HS-5 (cell line): ENCODE measurements at places on chromosomes 1 and 21.
A peak's percentile ranks its signal among the peaks of the same experiment; 100 is the strongest.

- DNase-seq, result no peak
These were observed 82.2 kb downstream of the FMN2 start for GRCh38 chr1:240173836-240174235.

GRCh38 chr1:154871374-154871773, 1.3 kb upstream of the KCNN3 start:
- DNase-seq, result no peak

- no peak for DNase-seq
These were observed 16.2 kb downstream of the SLC2A1 start for GRCh38 chr1:42942444-42942843.

DNA sequence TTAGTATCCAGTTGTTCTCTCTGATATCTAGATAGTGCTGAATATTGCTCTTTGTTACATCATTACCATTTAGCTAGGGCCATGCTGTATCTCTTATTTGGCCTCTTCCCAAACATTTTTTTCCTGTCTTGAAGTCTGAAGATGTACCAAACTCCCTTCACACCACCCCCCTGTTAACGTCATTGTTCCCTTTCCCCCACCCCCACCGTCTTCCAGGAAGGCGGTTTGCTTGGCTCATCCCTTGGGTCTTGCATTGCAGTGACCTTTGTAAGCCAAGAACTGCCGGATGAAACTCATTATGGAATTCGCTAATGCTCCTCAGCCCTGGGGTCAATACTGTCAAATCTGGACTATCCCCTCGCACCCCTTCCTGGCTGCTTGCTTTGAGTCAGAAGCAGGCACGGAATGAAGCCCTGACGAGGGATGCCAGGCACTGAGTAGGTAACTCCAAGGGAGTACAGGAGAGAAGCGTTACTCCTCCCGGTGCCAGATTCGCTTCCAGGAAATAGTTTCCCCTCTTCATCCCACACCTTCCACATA, 283.1 kb downstream of the TM2D1 start:
- no peak for DNase-seq

- no peak for DNase-seq
These were observed 128.7 kb downstream of the PHTF1 start for GRCh38 chr1:113630340-113631327.

DNA sequence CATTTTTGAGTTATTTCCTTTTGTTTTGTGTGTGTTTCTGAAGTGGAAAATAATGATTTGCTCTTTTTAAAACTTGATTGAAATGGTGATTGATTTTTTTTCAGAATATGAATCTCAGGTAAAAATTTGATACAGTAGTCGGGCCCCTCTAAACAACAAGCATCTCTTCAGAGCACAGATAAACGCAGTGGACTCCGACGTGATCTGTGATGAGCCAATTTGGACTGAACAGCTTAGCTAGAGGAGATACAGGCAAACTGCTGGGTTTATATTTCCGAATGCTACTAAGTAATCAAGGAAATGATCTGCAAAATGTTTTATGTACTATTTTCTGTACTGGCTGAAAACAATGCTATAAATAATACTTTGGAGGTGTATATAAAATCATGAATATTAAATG, 705.7 kb upstream of the RGS18 start:
- no peak for DNase-seq

- no peak for DNase-seq
These were observed 26.9 kb downstream of the CD244 start for GRCh38 chr1:160835751-160836150.

GRCh38 chr1:89941110-89941766, 53.7 kb upstream of the ZNF326 start:
- no peak for DNase-seq

GRCh38 chr1:89598450-89599331, 34.2 kb upstream of the LRRC8C start:
- no peak for DNase-seq

GRCh38 chr1:43934101-43934985, 742 bp downstream of the ARTN start:
- no peak for DNase-seq

GRCh38 chr1:182410620-182411273, 10.3 kb upstream of the TEDDM1 start:
- no peak for DNase-seq

DNA sequence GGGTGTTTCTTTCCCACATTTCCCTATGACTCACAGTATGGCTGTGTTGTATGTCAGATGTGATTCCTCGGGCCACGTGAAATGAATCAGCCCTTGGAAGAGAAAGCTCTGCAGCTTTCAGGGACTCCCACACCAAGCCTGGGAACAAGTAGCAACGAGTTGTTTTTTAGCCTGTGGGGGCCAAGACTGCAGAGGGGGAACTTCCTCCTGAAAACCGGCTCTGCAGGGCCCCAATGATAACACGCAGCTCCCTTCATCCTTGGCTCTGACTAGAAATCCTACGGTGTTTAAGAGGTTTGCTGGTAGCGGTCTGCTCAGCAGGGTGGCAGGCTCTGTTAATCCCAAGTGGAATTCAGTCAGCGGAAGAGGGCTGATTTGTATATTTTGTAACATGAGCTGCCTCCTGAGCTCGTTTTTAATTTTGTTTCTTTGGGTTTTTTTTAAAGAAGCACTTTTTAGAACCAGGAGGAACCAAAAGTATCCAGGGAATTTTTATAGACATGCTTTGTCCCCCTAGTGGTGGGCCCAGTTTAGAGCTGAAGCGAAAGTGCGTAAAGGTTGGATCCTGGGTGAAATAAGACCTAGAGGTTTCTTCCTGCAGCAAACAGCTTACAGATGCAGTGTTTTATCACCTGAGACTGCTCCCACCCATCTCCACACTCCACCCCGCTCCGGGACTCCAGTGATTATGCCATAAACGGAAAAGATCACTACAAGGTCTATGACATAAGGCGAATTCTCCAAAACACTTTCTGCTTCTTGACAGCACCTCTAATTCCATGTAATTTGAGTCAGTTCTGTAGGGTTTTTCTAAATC, 48.8 kb downstream of the LAMC2 start:
- DNase-seq, result peak; percentile 91

DNA sequence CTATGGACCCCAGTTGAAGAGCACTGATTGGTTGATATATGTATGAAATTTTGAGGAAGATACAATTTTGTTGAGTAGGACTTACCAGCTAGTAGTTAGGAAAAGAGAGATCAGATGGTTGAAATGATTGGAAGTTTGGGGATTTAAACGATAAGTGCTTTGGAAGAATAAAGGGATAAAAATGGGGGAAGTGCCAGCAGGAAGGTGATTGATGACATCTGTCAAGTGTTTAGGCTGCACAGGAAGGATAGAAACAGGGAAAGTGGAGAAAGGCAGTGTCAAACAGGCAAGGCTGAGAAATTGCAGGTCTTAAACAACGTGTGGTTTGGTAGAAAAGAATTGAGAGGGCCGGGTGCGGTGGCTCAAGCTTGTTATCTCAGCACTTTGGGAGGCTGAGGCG, 22.3 kb downstream of the PDC start:
- no peak for DNase-seq

- DNase-seq, result no peak
These were observed 529.2 kb downstream of the USP25 start for GRCh38 chr21:16258844-16259611.

DNA sequence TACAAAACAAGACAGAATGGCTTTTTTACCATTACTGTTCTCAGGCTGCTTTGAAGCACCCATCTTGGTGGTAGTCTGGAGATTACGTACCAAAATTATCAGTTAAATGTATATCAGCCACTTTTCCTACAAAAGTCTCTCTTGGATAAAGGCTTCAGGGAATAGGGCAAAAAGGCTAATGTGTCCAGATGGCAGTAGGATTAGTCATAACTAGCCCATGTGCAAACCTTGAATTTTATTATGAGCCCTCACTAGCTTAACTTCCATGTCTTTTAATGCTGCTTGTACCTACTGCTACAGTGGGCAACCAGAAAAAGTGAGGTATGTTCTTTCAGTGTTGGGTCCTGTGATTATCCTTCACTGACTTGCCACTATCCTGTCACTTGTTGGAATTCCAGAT, 51.0 kb downstream of the PLPPR4 start:
- no peak for DNase-seq

- DNase-seq, result no peak
These were observed 72.8 kb downstream of the S100B start for GRCh38 chr21:46532080-46532479.

DNA sequence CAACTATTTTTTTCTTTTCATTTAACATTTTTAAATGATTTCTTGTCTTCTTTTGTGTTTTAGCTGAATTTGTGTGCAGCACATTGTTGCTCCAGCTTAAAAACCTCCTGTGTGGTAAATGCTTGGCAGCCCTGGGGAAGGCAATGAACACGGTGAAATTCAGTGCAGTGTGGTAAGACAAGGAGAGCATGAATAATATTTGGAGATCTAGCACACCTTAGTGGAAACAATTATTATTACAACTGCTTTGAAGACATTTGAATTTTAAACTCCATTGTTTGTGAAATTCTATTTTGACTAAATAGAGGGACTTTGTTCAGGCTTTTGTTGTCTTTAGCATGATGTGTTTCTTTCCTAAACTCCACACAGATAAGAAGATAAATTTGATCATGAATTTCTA, 242.6 kb upstream of the CXADR start:
- no peak for DNase-seq

DNA sequence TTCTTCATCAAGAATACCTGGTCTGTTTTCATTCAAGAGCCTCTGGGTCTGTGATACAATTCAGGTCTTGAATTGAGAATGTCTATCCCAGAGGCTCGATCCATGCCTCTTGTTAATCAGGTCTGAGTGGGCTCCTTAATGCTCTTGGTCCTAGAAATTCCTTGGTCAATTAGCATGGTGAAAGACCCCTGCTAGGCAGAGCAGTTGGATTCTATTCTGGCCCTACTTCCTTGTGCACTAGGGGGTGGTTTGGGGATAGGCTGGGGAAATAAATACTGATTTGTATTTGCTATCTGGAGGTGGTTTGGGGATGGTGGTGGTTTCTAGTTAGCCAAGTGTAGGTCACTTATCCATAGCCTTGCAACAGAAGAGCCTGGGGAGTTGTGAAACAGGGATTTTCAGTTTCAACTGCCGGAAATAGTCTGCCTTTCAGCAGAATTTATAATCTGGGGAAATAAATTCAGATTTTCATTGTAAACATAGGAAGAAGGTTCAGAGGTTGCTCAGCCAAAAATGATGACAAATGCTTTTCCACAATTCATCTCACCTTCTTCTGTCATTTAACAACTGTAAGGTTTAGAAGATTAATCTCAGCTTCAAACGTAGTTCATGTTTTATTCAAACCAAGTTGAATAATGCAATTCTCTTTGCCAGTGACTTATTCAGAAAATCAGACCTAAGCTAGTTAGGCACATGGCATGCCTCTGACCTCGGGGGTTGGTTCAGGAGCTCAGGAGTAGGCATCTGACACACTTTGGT, 22.2 kb upstream of the SCAF4 start:
- no peak for DNase-seq

GRCh38 chr1:155134880-155135414, 705 bp upstream of the SLC50A1 start:
- DNase-seq, result peak; percentile 83

- DNase-seq, result peak; percentile 22
These were observed 57.8 kb upstream of the RAVER2 start for GRCh38 chr1:64686828-64687724.

DNA sequence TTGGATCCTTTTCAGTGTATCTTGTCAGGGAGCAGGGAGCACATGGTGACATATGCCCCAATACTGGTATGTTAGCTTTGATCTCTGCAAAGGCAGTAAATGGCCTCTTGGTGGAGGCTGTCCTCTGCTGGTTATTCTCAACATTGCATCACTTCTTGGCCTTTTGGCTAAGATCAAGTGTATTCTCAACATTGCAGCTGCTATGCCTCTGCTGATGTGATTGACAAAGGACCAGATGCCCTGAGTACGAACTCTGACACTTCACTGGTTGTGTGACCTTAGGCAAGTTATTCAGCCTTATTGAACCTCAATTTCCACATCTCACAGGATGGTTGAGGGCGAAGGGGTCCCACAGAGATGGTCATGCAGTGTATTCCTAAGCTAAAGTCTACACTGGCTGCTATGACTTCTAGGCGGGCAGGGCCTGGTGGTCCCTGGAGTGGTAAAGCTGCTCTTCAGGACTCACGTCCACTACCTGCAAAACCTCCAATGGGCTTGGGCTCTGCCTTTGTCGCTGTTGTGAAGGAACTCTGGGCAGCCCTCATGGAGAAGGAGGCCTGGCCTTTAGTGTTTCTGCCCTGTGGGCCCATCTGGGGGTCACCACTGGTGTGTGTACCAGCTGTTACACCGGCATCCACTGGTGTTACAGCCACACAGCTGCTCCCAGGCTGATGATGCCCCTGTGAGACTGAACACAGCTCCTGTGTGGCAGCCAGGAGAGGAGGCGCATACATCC, 64.8 kb downstream of the DNTTIP2 start:
- peak; percentile 74 for DNase-seq

DNA sequence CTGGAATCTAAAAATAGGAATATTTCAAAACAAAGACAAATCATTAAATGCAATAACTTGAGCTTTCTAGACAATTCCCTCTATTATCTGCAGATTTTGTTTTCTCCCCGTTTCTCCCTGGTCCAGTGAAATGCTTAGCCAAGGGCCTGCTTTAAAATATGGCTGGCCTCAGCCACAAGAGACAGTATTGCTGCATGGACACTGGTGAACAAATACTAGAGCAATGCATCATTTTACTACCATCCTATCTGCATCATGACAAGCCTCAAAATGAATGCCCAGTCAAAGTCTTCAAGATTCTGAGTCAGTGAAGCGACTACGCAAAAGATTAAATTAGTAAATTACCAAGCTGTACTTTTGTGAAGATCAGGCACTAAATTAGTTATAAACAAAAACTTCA, 80.5 kb downstream of the ENAH start:
- DNase-seq, result no peak

- DNase-seq, result no peak
These were observed 112.0 kb downstream of the SYF2 start for GRCh38 chr1:25120281-25120680.

DNA sequence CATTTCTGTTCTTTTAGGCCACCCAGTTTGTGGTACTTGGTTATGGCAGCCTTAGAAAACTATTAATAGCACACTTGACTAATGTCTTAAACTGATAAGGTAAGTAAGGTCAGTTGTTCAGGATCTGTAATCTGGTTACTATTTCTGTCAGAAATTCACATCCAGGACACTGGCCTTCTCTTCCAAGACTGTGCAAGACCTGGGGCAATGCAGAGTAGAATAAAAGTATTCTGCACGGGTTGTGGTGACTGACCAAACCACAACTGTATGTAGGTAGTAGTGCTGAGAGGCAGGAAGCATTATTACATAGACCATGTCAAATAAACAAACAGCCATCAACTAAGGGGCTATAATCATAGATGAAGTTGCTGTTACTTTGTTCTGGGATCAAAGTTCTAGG, 46.7 kb downstream of the WARS2 start:
- DNase-seq, result no peak

DNA sequence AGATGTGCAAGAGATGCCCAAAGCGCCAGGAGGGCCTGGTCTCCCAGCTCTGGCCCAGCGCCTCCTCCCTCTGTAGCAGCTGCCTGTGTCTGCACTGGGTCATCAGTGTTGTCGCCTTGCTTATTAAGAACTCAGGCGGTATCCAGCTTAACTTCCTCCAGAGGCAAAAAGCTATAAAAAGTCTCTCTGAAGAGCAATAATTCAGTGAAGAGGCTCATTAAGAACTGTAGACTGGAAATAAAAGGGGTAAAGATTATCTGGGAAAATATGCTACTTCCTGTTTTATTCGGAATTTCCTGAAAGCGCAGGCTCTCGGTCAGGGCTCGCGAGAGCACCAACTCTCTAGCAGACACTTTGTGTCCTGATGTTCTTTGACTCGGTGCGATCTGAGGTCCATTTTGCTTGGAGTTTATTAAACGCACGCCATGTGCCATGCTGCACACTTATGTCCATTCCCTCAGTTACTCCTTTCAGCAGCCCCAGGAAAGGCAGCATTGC, 70.4 kb downstream of the MRPS6 start:
- no peak for DNase-seq
